Femur (tissue), 1 donor: ENCODE measurements at places on chromosomes 5 and 9.

- no peak for DNase-seq
Measured at GRCh38 chr5:139681466-139681865, 33.3 kb downstream of the CXXC5 start.

DNA sequence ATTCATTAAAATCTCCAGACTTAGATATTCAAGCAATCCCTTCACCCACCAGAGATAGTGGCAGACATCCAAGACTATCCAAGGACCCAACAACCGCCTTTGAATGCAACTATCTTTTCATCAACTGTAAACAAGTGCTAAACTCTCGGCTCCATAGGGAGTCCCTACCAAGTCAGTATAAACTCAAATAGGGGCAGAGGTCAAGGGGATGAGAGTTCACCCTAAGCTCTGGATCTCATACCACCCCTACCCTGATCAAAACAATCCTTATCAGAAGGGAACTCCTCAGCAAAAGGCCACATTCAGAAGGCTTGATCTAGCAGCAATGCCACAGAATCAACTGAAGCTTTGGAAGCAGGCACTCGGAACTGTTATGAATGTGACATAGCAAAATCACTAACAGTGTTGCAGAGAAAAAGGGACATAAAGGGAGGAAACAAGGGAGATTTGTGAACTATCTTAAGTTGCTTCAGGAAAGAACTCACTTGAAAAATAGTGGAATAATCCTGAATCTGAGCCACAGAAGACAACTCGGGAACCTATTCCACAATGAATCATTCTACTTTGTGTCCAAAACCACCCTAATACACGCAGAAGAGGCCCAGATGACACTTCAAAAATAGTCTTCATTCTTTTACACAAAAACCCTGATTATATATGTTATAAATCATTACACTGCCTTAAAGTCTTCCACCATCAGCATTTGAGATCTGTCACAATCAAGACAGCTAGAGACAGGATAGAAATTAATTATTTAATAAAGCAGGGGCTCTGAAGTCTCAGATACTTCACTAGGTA, 49.8 kb downstream of the NR6A1 start:
- no peak for DNase-seq

- DNase-seq, result no peak
Measured at GRCh38 chr5:112694853-112695709, 42.6 kb upstream of the APC start.

GRCh38 chr5:40022057-40022456, 597.3 kb upstream of the DAB2 start:
- DNase-seq, result no peak

GRCh38 chr9:133595910-133596309, 13.3 kb downstream of the FAM163B start:
- DNase-seq, result no peak

DNA sequence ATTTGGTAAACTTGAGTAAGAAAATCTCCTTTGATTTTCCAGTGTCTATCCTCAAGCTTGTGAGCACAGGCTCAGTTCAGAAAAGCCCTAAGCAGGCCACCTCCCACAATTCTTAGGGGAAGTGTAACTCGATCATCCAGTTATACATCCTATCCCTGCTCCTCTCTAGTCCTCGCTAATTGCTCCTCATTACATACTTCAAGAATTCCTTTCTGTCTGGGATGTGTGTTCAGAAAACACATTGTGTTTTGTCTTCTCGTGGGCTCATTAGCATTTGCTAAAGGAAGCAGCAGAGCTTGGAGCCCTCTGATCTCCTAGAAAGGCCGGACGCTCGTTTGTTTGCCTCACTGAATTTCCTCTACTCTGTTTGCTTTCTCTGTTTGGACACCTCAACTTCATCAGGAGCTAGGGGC, 268.2 kb upstream of the RFX3 start:
- no peak for DNase-seq

- DNase-seq, result no peak
Measured at GRCh38 chr9:128434340-128434739, 13.7 kb downstream of the CERCAM start.

GRCh38 chr5:36874465-36874864, 2.1 kb upstream of the NIPBL start:
- no peak for DNase-seq

DNA sequence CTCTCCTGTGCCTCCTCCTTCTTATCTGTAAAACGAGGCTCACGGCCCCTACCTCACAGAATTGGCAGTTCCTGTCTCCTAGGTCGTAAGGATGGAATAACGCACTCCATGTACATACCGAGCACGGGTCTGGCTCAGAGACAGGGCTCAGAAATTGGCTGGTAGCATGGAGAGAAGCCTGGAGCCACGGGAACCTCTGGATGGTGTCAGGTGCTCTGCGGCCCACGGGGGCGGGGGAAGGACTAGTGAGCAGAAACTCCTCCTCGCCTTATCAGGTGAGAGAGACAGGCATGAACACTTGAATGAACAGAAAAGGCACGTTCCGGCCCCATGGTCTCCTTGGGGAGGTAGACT, 15.4 kb upstream of the C5orf47 start:
- no peak for DNase-seq

- no peak for DNase-seq
Measured at GRCh38 chr9:15972760-15973159, 419.9 kb downstream of the CCDC171 start.

DNA sequence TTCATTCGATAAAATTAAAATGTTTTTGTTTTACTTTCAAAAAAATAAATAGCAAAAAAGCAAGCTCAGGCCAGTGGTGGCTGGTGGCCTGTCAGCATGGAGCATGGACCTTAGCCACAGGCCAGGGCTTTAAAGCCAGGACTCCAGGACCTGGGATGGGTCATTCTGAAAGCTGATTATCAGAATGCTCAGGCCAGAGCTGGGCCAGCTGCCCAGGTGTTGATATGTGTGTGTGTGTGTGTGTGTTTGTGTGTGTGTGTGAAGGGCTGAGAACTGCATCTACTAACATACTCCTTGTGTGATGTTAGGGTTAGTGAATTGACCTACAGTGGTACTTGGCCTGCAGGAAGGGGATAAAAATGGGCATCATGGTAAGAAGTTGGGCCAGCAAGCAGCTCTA, 21.5 kb downstream of the PALM2AKAP2 start:
- no peak for DNase-seq

GRCh38 chr5:78974601-78975000, 10.5 kb downstream of the ARSB start:
- DNase-seq, result no peak
